ENCODE measurements at places on chromosomes 11 and 22.

GRCh38 chr11:32820497-32820896, 9.2 kb upstream of the PRRG4 start:
- no peak for DNase-seq

- no peak for DNase-seq
Observed at GRCh38 chr11:9787260-9787659, 123.4 kb downstream of the SWAP70 start.

GRCh38 chr22:33605666-33606065, 314.6 kb downstream of the LARGE1 start:
- no peak for DNase-seq

- DNase-seq = no peak
Observed at GRCh38 chr11:131808470-131808869, 438.1 kb downstream of the NTM start.

DNA sequence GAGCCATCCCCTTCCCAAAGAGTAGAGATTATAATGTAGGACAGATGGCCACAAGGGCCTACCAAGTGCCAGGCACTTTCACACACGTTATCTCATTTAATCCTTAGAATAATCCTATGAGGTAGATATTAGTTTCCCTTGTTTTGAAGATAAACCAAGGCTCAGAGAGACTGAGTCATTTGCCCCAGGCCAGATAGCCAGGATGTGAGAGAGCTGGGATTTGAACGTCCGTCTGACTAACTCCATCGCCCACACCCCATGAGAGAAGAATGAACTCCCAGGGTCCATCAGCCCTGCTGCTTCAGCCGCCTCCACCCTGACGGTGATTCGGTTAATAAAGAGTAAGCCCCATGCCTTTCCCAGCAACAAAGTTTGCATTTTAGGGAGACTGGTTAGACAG, 10.7 kb downstream of the PRG3 start:
- no peak for DNase-seq

- DNase-seq = no peak
Observed at GRCh38 chr11:57763568-57763967, 2.0 kb downstream of the CTNND1 start.

DNA sequence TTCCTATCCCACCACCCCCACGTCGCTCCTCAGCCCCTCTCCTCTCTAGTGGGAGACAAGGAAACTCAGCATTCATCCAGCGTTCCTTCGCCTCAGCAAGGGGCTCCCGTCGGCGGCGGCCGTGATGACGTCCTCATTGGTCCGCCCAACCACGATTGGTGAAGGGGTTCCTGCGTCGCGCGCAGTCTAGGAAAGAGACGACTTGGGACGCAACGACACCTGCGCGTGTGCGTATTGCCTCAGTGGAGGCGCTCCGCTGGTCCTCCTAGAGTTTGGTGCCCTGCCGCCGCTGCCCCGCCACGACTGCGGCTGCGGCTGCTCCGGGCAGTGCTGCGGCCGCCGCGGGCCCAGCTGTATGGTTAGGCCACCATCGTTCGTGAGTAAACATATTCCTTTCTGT, 56.6 kb downstream of the CCDC81 start:
- DNase-seq = no peak

All from stimulated activated CD4-positive, alpha-beta T cell treated with anti-CD3 and anti-CD28 coated beads, Interleukin-1b, Interleukin-23, amount 100 ng/mL, for 1 hour (primary cell).